Calu3 (cell line): ENCODE measurements at places on chromosomes 13 and 19. TPM values are rescaled to one million over a fixed set of nuclear protein-coding genes. Genes with fewer than 3 reads are reported as not detected.

DNA sequence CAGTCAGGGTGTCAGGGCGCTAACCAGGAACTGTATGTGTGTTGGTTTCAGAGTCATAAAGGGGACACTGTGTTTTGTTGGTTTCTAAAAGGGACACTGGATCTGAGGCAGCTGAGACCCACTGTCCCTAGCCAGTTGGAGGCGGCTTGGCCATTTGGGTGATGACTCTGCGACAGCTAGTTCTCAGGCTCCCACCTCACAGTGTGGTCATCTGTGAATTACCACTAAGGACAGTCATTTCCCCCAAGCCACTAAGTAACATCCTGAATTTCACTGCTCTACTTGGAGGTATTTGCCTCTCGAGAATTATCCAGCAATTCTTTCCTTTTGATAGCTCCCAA lies 51.5 kb downstream of the EPS15L1 start:
- no peak for DNase-seq

B3GNT3 gene
- total RNA-seq = 75.1 and 121 TPM in 2 replicates

- DNase-seq = no peak
Measured at GRCh38 chr19:54673222-54673621, 10.4 kb downstream of the LILRB4 start.

CCNA1 gene
- not detected in 2 replicates for total RNA-seq

DNA sequence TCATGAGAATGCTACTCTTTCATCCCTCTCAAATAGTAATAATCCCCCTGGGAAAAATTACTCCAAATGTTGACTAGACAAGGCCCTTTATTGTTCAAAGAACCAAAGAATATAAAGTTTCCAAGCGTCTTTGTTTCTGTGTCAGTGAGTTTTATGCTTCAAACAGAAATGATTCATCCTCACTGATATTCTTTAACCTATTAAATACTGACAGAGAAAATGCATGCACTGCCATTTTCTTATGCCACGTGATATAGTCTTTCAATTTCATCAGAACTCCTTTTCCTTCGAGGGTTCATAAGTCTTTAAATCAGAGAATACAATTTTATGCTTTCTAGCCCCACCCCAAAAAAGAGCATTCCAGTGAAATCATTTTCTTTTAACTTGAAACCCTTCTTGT lies 211.6 kb downstream of the SHISA2 start:
- no peak for DNase-seq

GRCh38 chr13:43528992-43529391 lies 257.8 kb downstream of the ENOX1 start:
- DNase-seq = no peak

DNA sequence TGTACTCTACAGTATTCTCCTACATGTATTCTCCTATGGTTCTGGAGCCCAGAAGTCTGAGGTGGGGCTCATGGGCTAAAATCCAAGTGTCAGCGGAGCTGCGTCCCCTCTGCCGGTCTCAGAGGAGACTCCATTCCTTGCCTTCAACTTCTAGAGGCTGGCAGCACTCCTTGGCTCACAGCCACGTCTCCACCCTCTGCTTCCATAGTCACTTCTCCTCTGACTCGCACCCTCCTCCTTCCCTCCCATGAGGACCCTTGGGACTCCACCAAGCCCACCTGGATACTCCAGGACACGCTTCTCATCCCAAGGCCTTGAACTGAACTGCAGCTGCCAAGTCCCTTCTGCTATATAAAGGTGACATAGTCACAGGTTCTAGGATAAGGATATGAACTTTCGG lies 27.8 kb downstream of the DHRS12 start:
- no peak for DNase-seq

DNA sequence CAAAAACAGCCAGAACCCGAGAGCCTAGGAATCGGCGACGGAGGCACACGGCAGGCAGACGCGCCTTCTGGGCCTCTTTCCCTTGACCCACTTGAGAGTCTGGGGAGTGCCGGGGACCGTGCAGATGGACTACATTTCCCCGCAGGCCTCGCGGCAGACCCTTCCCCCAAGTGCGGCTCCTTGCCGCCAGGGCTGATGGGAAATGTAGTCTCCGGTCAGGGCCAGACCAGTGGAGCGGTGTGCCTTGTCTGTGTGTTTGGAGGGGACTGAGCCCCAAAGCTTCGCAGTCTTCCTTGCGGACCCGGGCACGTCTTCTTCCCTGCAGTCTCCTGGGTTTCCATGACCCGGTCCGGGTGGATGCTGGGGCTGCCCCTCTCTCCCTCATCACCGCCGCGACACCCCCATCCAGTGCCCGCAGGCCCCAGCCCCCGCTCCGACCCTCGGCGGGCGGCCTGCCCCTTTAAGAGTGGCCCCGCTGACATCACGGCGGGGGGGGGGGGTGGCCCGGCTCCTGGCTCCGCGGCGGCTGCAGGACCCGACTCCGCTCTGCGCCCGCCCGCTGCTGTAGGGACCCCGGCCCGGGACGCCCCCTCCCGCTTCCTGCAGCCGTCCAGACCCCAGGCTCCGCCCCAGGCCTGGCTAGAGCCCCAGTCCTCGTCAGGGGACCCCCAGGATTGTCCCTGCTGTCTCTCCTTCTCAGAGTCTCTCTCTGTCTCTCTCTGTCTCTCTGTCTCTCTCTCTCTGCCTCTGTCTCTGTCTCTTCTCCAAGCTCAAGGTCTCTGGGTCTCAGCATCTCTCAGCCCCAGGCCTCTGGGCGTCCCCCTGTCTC lies 758 bp upstream of the CACNG7 start:
- peak; percentile 63 for DNase-seq

GRCh38 chr13:22211876-22212275 lies 541.0 kb downstream of the FGF9 start:
- no peak for DNase-seq

GRCh38 chr19:14615623-14616022 lies 32.7 kb downstream of the CLEC17A start:
- no peak for DNase-seq

DNA sequence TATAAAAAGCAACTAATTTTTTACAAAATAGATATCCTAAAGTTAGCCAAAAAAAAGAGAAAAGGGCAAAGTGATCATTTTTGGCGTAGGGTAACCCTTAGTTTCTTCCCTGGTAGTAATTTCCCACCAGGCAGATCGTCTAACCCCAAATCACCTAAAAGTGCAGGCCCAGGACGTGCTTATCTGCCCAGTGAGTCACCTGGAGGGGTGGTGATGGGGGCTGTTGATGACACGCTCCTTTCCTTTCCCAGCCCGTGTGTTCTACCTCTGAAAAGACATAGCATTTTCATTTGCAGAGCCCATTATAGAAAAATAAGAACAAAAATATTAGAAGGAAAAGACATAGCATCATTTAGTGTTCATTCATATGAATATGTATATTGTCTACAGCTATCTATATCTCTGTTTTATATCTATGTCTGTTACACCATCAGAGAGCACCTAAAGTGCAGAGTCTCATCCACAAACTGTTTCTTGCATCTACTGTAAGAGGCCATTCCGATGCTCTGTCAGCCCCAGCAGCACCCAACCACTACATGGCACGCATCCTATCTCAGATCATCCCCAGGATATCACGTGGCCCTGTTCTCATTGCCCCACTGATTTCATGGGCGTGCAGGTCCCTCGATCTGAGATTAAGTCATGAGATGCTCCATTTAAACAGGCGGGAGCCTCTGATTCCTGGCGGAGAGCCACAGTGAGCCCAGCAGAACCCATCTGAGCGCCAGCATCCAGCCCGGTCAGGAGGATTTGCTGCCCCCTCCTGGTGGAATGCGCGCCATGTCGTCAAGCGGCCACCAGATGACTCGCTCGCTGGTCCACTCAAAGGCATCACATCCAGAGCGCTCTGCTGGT lies 8.5 kb upstream of the LILRB3 start:
- peak; percentile 95 for DNase-seq

DNA sequence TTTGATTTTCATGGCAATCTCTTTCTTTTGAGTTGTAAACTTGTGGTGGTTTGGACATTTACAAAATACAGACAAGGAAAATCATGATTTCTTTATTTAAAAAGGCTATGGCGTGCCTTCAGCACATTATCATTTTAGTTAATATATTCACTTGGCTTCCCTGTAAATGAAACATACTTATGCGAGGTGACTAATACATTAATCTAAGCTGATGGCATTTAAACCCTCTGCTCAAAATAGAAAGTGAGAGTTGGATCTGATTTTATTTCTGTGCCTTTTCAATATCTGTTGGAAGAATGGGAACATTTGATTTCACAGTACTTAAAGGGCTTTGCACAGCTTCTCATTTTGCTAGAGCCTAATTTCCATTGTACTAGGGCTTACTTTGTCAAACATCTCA lies 289.8 kb downstream of the MTUS2 start:
- DNase-seq = no peak

GRCh38 chr19:40174092-40174491 lies 17.1 kb upstream of the MAP3K10 start:
- DNase-seq = no peak

DNA sequence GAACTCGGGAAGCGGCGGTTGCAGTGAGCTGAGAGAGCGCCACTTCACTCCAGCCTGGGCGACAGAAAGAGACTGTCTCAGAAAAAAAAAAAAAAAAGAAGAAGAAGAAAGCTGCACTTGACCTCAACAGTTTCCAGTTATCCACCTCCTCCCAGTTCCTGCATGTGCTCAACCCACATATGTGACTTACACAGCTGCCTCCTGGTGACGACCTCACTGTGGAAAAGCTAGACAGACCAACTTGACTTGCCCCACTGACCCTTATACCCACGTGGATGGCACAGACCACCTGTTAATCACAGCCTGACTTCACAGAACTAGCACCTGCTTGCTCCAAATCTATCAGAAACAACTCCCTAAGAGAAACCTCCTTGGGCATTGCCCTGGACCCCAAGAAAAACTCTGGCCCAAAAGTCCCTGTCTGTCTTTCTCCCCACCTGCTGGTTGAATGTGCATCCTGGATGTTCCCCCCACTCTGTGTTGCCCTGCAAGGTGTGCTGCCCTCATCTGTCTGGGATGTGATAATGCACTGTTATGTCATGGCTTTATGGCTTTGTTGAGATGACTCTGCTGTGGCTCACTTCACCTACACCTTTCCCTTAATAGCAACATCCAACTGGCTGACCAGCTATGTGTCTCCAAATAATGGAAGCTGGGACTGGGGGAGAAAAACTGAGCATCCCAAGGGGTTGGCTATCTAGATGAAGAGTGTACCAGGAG lies 2.8 kb downstream of the ZNF20 start:
- no peak for DNase-seq

DNA sequence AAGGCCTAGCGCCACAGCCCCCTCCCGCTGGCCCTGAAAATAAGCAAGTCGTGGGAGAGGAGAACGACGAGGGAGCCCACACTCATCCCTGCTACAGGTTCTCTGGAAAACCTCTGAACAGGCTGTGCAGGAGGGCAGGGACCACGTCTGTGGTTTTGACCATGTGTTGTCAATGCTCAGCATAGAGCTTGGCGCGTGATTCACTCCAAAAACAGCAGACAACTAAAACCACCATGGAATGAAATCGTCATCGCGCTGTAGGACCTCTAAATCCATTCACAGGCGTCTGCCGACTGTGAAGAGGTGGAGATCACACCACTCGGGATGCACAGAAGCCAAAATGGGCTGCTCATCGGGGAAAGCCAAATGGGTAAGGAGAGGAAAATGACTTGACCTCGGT lies 121.3 kb downstream of the COL4A1 start:
- no peak for DNase-seq

F7 gene
- not detected in 2 replicates for total RNA-seq

- DNase-seq = no peak
Measured at GRCh38 chr19:2527686-2528085, 51.8 kb downstream of the GADD45B start.

DNA sequence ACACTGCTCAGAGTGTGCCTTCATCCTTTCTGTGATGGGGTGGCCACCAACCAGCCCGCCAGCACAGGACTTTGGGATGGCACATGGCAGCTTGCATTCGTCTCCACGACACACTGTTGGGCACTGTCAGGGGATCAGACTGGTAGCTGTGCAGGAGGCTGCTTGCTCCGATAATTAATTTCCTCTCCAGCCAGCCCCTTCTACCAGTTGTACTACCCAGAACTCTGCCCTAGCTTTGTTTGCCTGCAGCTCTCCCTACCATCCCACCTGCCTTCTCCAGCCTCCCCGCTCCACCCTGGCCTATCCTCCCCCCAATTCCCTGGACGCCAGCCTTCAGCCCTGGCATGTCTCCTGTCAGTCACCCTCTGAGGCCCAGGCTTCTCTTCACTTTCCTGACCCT lies 228.3 kb downstream of the TSHZ3 start:
- no peak for DNase-seq

GRCh38 chr13:70905035-70905434 lies 796.8 kb upstream of the KLHL1 start:
- no peak for DNase-seq

- DNase-seq = no peak
Measured at GRCh38 chr19:18587561-18587960, 1.0 kb upstream of the REX1BD start.

F2RL3 gene
- total RNA-seq = not detected in 2 replicates

CEACAM1 gene
- total RNA-seq = 132 and 159 TPM in 2 replicates

GRCh38 chr13:81104035-81104715 lies 763.2 kb upstream of the SPRY2 start:
- no peak for DNase-seq

GRCh38 chr19:45556835-45557234 lies 27.8 kb downstream of the OPA3 start:
- no peak for DNase-seq

DNA sequence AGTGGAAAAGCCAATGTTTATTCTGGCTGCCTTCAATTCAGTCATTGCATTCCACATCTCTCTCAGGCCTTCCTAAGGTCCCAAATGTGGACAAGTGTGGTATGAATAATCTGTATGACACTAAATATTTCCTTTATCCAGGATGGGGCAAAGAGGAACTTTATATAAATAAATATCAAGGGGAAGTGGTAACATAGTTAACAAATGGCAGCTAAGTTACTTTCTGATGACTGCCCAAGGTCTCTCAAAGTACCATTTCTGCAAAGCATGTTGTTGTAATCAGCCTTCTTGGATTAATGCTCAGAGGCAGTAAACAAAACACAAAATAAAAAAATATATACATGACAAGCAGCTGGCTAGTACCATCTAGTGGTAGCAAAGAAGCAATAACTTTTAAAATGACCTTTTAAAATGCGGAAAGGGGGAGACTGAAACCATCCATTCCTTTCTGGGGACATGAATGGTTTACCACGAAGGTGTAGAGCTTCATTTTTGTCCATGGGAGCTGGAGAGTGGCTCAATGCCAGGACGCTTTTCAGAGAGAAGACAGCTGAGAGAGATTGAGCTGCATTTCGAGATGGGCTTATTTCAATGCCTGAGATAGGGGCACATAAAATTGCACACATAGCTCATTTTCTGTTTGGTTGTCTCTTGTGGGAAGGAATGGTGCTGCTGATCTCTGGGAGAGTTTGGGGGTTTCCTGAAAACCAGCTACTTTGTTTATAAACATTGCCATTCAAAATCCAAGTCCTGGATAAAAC lies 259.2 kb downstream of the RFC3 start:
- DNase-seq = no peak

AMER2 gene
- not detected in 2 replicates for total RNA-seq
